Hematopoietic multipotent progenitor cell treated with erythropoietin and hydrocortisone succinate and interleukin-3 and kit ligand, for 4 days (in vitro differentiated cells): ENCODE measurements at places on chromosomes 5 and 9.

- no peak for DNase-seq
These were observed 36.4 kb upstream of the F2RL1 start for GRCh38 chr5:76782444-76782843.

DNA sequence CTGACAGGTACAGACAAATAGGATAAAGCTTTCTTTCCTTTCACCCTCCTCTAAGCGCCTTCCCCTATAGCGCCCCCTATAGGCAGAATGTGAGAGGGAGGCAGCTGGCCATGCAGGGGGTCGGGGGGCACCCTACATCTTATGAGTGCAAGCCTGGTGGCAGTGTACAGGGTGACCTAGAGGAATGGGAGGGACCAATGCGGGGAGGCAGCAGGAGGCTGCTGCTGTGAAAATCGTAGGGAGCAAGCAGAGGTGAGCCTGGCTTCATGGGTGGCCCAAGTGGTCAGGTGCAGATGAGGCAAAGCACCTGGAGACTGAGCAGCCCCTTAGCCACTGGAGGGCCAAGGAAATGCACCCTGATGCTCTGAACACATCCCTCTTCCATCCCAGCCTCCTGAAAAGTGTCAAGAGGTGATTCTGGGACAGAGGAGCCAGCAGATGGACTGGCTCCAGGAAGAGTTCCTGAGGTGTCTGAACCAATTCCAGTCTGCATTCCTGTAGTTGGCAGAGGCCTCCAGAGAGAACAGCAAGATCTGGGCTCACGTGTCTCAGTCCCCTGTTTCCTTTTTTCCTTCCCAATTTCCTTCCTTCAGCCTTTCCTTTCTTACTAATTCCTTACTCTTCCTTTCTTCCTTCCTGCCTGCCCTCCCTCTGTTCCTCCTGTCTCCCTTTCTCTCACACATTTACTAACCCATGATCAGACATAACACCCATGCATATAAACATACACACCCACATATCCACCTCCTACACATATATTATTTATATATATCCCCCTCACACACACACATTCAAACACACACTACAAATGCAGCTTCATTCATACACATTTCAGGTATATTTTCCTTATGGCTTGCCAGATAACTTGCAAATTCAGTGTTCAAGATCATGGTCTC, 32.8 kb upstream of the GALNT10 start:
- DNase-seq = peak; percentile 18

DNA sequence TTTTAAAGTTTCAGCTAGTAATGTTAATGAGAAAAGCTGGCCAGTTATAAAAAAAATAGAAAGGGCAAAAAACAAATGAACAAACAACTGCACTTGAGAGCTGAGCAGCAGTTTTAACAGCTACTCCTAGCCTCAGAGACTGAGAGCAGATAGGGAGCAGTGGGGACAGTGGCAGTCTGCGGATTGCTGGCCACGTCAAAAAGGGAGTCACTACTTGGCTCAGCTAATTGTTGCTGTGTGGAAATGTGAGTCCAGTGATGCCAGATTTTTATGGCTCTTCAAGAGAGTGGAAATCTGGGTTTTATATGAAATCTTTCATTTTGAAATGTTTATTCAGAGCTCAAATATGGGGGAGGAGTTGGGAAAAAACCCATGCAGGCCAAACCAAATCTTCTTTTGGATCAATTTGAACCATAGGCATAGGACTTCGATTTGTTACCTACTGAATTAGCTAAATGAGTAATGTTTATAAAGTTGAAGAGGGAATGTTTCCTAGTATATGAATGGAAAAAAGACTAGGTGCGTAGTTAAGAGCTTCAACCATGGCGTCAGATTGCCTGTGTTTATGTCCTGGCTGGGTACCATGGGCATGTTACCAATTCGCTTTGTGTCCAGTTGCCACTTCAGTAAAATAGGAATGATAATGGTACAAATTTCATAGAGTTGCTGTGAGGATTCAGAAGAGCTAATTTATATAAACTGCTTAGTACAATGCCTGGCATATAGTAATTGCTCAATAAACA, 102.1 kb downstream of the PAM start:
- no peak for DNase-seq

DNA sequence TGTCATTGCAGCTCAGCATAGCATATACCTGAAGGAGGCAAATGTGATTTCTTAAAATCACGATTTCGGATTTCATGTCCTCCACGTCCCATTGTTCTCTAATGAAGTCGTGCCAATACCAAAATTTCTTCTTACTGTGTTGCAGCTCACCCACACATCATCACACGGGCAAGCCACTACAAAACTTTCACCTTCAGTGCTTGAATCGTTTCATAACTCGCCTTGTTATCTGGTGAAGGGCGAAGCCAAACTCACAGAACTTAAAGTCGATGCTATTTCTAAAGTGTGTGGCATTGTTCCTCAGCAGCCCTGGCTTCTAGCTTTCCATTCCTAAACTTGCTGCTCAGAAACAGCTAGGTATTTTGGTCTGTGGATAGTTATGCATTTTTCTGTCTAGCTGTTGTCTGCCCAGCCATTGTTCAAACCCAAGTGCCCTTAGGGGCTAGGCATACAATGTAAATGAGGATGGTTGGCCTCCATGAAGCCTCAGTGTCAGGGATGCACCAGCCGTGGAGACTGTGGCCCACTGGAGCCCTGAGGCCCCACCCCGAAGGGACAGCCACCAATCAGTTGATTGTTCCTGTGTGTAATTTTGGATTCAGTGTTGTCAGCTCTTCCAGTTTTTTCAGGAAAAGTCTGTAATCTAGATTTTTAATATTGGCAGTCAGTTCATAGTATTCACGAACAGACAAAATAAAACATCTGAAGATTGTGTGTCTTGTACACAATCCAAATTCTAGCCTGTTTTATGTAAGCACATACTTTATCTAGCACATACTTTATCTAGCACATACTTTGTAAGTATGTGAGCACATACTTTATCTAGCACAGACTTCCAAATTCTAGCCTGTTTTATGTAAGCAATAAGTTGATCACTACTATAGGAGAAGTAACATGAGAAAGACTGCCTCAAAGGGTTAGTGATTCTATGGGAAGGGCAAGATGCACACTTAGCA, 112.8 kb downstream of the DAPK1 start:
- DNase-seq = no peak

DNA sequence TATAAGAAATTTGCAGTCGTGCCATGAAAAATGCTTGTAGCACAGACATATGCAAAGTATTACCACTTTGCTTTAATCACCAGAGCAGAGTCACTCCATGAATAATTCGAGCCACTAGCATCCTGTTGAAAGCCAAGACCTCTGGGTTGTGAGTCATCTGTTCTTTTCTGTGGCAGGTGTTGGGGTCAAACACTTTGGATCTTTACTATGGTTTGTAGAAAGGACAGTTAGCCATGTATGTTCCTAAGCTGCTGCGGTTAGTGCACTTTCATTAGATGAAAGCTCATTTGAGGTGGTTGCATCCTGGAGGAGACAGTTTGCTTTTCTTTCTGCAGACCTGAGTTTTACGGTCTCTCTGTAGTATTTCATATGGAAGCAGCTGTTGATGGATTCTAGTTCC, 223.7 kb downstream of the DMRT2 start:
- DNase-seq = no peak

DNA sequence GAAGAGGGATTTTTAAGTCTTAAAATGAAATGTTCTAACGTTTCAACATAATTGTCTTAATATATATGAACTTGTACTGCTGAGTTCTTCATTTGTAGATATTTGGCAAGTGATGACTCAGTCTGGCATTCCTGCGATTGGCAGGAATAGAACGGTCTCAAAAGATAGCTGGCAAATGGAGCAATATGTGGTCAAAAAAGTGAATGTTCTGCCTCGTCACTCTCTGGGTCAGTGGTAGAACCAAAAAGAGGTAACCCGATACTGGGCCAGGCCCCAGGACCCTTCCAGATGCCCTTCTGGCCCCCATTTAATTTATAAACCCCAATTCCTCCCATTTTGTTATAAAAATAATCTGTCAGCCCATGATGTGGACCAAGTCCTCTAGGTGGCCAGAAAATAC, 39.2 kb downstream of the ZNF366 start:
- peak; percentile 35 for DNase-seq

DNA sequence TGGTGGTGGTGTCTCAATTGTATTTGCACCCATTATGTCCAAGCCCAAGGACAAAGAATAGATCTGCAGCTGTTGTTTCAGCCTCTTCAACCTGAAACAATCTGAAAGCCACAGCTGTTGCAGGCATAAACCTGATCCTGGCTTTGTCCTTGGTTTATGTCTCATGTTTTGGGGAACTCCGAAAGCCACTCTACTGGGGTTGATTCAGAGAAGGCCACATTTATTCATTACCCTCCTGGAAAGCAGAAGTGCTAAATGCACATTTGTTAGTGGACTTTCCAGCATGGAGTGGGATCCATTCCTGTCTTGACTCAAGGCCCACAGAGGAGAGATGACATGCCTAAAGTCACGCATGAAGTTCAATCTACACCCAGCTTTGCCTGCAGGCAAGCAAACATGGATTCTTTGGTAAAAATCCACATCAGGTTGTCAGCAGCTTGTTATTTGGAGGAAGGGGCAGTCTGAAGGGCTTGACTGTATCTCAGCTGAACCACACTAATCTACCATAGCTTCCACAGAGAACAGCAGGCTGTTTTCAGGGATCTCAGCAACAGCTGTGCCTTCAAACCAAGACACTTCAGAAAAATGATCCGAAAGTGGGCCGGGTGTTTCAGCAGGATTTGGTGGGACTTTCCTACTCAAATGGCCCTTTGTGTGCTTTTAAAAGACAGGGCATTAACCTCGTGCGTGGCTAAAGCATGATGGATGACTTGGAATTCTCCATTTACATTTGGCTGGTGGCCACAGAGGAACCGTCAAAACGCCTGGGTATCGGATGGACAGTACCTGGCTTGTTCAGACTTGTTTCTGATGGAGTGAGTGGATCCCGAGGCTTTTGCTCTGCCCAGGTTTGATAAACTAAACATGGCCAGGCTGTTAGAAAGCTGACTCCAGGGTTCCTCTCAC, 36.2 kb upstream of the ADAM19 start:
- no peak for DNase-seq

DNA sequence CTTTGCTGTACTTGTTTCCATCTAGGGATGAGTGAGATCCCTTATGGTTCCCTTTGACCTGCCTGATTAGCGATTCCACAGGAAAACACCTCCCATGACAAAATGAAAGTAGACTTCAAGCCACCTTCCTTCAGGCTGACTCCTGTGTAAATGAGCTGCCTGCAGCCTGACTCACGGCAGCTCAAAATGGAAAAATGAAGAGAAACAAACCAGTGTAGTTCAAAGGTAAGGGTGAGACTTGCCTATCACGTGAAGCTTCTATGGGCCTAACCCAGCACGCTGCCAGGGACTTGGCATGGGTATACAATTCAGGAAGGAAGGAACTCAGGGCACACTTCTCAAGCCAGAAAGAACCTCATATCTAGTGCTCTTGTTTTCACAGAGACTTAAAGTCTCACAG, 110.1 kb upstream of the LRRTM2 start:
- DNase-seq = no peak

GRCh38 chr9:8600914-8601680, 801.5 kb upstream of the DMAC1 start:
- DNase-seq = no peak

DNA sequence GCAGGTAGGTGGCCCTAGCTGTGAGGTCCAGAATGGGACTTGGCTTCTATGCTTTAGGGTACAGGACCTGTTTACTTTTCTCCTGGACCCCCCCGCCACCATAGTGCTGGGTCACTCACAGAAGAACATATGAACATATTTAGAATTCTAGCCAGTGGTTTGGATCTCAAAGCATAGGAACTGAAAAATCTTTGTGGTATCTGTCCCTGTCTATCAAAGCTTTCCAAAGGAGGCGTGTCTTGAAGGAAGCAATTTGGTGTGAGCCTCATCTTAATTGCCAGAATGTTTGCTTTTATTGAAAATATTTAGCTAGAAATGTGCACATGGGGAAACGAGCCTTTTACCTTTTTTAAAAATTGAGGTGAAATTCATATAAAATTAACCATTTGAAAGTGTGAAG, 6.2 kb downstream of the PHF2 start:
- no peak for DNase-seq

- DNase-seq = peak; percentile 8
These were observed 41.0 kb upstream of the EQTN start for GRCh38 chr9:27337833-27338526.

DNA sequence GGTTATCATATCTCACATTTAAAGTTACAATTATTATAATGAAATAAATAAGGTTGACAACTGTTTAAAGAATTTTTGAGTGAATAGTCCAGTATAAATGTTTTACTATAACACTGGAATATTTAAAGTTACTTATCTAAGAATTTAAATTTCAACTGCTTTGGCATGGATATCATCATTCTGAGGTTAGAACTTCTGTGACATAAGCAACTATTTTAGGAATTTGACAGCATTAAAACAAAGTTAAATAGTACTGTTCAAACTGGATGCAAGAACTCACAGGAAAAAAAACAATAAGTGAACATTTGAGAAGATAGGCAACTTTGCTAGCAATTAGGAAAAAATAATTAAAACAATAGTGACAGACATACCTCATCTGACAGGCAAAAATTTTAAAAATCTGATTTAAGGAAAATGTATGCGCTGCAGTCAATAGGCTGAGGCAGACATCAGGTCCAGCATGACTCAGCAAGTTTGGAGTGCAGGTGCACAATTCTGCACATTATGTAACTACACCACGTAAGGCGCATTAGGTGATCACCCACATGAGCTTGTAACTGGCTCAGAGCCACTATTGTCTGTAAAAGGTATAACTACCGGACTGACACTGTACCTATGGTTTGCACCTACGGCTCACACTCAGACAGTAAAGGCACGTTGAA, 180.6 kb downstream of the PDE4D start:
- DNase-seq = peak; percentile 16

DNA sequence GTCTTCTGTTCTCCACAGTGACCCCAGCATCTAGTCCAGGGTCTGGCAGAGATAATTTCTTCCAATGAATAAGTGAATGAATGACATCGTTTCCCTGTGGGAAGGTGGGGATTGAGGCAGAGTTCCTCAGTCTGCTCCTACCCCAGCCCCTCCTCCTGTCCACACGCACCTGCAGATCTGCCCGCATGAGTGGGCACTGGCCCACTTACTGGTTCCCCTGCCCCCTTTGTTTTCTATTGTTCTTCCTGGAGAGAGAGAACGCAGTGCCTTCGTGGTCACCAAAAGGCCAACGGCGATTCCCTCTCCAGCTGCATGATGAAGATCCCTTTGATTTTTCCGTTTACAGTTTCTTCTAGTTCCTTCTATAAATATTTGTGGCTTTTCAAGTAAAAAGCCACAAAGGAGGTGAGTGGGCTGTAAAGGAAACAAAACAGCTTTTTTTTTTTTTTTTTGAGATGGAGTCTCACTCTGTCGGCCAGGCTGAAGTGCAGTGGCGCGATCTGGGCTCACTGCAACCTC, 5.8 kb upstream of the FPGS start:
- peak; percentile 75 for DNase-seq

DNA sequence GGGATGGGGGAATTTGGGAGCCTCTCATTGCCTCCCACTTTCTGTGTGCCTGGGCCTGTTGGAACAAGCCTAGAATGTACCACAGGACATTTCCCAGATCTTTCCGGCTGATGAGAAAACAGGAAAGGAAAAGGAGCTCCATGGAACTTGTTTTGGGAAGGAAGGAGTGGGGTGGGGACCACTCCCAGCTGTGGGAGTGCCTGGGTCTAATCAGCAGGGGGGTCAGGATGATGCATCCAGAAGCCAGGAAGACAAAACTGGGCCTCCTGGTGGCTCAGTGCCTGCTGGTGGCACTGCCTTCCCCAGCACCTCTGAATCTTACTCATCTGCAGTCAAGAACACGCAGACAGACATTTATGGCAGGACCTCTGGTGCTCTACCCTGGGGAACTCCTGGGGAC, 2.8 kb downstream of the SMIM33 start:
- DNase-seq = no peak
